ENCODE measurements at places on chromosomes 4 and X.
A peak's percentile ranks its signal among the peaks of the same experiment; 100 is the strongest.

DNA sequence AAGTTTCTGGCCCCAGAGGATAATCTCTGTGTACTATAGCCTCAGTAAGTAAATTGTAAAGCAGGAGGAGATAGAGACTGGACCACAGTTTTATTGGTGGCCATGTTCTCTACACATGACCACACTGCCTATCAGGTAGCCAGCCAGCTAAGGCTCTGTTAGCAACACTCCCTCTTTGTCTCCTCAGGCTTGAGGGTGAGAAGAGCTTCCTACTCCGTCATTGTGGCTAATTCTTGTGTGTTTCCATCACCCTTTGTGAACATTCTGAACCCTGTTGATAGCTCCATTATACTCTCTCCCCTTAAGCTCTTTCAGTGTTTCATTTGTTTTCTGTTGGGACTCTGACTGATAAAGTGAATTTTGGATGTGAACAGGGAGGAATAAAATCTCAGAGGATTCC lies 233.4 kb downstream of the CFAP299 start:
- no peak for DNase-seq

DNA sequence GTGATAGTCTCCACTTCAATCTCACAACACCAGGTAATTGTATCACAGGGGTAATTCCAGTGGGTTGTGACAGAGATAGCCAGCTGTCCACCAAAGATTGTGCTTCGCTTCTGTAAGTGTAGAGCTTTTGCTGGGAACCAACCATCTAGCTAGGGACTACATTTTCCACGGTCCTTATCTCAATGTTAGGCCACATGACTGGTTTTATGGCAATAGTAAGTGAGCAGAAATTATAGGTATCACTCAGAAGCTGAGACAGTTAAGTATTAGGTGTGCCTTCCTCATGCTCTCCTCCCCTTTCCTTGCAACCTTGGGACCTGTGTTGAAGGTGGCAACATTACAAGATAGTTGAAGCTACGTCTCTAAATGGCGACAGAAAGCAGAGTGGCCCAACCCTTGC lies 108.8 kb upstream of the NALF2 start:
- no peak for DNase-seq

- peak; percentile 61 for DNase-seq
Measured at GRCh38 chr4:42654631-42655268, 2.2 kb downstream of the ATP8A1 start.

DNA sequence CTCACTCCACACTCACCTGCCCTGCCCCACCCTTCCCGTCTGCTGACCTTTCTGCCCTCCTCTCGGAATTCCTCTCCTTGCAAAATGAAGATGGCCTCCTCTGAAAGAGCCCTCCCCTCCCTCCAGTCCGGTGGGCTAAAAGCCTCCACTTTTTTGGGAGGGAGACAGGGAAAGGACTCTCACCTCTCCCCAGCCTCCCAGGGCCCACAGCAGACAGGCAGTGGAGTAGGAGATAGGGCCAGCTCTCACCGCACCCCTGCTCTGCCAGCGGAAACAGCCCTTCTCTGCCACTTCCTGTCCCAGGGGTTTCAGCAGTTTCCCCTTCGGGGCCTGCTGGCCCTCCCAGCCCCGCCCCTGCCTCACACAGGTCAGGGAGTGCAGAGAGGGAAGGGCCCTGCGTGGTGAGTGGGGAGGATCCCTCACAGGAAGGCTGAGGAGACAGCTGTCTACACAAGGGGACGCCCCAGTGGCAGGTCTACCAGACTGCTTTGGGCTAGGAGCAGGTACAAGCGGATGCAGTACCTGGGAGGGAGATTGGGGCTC lies 18.2 kb downstream of the ELF4 start:
- peak; percentile 85 for DNase-seq

- peak; percentile 78 for DNase-seq
Measured at GRCh38 chr4:93897559-93897958, 69.0 kb downstream of the ATOH1 start.

GRCh38 chr4:187027272-187027671 lies 303.6 kb upstream of the FAT1 start:
- DNase-seq, result no peak

GRCh38 chr4:151358266-151358665 lies 32.9 kb upstream of the SH3D19 start:
- no peak for DNase-seq

- DNase-seq, result peak; percentile 52
Measured at GRCh38 chr4:159018062-159018629, 84.7 kb upstream of the RAPGEF2 start.

DNA sequence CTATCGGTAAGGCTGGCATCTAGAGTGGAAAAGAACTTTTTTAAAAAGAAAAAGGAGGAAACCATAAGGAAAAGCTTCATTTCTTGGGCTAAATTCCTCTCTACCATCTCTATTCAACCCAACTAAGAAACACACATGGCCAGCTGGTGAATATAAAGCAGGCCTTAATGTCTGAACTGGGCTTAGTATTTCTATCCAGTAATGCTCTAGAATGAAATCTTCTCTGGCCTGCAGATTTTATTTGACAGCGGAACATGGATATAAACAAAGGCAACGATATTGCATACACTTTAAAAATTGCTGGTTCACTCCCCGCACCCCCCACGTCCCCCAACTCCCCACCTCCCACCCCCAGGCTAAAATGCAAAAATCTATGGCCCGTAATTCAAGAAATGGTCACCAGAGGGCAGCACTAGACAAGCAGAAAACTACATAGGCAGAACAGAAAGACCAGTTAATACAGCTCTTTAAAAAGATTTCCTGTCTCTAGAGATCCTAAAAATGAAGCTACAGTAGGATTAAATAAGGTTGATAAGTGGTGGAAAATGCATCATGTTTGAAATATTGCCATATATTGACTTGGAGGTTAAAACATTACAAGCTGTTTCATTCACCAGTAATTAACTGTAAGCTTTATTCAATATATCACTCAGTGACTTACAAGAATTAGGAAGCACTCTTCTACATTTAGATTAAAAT lies 155.2 kb upstream of the GALNT7 start:
- DNase-seq, result peak; percentile 64

- DNase-seq, result no peak
Measured at GRCh38 chrX:32985544-32985943, 225.8 kb downstream of the DMD start.

DNA sequence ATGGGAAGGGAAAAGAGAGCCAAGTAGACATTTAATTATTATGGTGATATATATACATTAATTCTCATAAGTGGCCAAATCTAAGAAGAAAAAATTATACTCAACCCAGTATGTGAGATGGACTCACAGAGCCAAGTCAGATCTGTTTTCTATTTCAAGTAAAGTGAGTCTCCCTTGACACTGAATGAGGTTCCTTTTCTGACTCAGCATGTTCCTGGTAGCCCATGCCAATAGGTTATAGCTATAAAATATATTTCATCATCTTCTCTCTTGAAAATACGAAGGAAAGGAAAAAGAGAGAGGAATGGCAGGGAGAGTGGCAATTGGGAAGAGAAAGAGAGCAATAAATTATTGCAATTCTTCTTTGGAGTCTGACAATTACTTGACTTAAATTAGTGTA lies 68.8 kb upstream of the GRIA2 start:
- DNase-seq, result no peak

DNA sequence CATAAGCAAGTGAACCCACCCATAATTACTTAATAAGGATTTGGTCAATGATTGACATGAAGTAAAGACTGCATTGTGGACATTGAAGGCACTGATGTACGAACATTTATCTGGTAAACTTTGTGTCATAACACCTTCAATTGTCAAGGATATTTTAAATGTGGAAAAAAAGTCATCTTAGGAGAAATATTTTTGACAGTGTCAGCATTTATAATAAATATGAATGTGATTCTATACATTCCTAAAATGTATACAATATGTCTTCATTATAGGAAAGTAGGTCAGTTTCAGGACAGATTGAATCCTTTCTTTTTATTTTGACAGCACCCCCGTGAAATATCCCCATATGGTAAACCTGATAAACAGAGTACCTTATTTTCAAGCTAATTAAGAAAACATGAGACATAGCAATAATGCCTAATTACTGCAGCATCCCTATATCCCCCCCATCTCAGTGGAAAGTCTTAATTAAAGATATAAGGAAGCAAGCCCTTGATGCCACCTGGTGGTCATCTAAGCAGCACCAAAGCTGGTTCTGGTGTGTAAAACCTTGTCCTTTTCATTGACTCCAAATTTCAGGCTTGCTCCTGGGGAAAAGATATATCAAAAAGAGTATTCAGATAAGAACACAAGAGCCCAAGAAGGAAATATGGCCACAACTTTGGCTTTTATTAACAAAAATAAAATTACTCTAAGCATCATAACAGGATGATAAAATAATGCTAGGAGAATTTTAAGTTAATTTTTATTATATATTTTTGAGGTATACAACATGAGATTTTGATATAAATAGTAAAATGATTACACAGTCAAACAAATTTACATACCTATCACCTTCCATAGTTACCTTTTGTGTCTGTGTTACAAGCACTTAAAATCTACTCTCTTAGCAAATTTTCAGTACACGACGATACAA lies 379.7 kb downstream of the TLL1 start:
- DNase-seq, result peak; percentile 53

- DNase-seq, result no peak
Measured at GRCh38 chrX:139924069-139924695, 8.7 kb downstream of the ATP11C start.

GRCh38 chr4:62543002-62543401 lies 1342.9 kb downstream of the ADGRL3 start:
- no peak for DNase-seq

DNA sequence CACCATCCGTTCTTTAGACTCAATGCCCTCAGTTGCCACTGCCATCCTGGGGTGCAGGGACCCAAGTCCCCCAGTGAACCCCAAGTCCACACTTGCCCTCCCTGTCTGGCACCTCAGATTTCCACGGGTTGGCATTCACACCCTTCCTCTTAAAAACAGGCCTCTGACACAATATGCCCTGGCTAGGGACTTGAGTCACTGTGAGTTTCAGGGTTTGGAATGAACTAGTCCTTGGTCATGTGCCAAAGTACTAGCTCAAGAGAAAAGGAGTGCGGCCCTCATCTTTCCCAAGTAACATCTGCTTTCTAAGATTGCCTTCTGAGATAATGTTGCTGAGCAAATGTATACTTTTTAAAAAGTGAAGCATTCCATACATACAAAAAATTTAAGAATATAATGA lies 134.0 kb downstream of the MID1 start:
- no peak for DNase-seq

- DNase-seq, result no peak
Measured at GRCh38 chr4:73866246-73866645, 2.9 kb upstream of the CXCL1 start.

DNA sequence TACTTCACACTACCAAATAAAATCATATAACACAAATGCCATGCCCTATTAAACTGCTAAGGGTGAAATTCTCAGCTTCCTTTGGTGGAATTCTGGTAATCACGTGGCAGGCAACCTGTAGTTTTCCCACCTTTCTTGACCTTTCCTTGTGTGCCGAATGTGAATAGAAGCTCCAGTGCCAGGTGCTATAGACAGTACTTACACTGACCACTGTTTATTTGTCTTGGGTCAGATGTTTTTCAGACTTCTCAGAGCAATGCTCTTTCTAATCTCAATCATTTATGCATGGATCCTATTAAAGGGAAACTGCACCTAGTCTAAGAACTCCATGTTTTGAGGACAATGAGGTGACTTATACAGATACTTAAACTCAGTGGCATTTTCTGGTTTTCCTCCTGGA lies 296.8 kb upstream of the DIAPH2 start:
- DNase-seq, result no peak

DNA sequence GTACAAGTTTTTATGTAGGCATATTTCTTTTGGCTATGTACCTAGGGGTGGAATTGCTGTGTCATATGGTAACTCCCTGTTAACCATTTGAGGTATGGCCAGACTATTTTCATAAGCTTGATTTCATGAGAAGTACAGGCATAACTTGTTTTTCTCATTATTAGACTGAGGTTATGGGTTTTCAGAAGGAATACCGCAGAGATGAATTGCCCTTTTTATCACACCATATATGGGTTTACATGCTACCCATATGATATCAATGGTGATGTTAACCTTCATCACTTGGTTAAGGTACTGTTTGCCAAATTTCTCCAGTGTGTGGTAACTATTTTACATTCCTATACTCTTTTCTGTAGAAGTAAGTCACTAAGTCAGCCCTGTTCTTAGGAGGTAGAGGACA lies 23.5 kb downstream of the RAB40A start:
- no peak for DNase-seq

GRCh38 chr4:70996018-70996360 lies 2.5 kb downstream of the DCK start:
- peak; percentile 54 for DNase-seq

- no peak for DNase-seq
Measured at GRCh38 chr4:100208964-100209363, 18.7 kb upstream of the DDIT4L start.

DNA sequence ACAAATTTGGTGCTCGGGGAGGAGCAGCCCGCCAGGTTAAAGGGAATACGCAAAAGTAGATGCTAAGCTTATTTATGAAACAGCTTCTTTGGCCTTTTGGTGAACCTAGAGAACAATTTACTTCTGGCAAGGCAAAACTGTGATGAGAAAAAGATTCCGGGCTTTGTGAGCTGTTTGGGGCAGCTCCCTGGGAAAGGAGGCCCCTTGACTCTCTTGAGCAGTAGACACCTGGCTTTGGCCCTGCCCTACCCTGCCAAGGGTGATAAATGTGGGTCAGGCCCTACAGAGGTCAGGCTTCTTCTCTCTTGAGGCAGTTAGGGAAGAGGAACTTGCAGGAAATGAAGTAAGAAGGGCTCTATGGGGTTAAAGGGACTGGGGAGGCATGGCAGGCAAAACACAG lies 509.6 kb downstream of the MID1IP1 start:
- no peak for DNase-seq

GRCh38 chr4:108210989-108211835 lies 42.5 kb upstream of the LEF1 start:
- DNase-seq, result no peak

GRCh38 chrX:115226929-115227328 lies 7.0 kb downstream of the LRCH2 start:
- DNase-seq, result peak; percentile 3

DNA sequence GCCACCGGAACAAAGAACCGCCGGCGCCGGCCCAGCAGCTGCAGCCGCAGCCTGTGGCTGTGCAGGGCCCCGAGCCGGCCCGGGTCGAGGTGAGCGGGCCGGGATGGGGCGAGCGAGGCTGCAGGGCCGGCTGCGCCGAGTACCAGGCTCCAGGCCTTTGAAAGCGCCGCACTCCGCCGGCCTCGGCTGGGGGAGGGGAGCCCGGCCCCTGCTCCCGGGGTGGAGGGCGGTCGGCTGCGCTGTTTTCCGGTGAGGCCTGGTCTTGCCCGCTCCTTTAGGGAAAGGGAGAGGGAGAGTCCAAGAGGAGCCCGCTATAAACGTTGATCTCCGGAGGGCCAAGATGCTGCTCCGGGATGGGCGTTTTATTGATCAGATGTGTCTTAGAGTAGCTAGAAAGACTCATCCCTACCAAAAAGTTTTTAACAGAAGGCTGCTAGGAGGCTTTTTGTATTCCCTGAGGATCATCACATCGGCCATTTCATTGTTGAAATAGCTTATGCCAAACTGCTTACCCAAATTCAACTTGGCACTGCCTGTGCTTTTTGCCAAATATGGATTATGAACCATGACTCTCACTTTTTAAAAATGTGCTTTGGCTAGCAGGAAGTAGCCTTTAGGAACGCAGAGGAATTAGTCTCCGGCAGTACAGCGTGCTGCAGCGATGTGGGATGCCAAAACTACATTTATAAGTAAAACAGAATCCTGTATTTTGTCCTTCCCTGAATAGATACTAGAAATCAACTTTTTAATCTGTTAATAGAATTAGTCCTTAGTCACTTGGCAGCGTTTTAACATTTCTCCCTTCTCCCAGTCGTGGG lies 760 bp downstream of the TMEM165 start:
- DNase-seq, result peak; percentile 47

Data from hematopoietic multipotent progenitor cell treated with erythropoietin and hydrocortisone succinate and interleukin-3 and kit ligand, for 6 days (in vitro differentiated cells).